MCF 10A (cell line): ENCODE measurements at places on chromosomes 5 and 9. TPM values are rescaled to one million over a fixed set of nuclear protein-coding genes. Genes with fewer than 3 reads are reported as not detected.

SPAG8 gene
- 0.37 and 1.1 TPM in 2 replicates for total RNA-seq

CDX1 gene
- total RNA-seq: not detected in 2 replicates

LCN15 gene
- not detected in 2 replicates for total RNA-seq

DNA sequence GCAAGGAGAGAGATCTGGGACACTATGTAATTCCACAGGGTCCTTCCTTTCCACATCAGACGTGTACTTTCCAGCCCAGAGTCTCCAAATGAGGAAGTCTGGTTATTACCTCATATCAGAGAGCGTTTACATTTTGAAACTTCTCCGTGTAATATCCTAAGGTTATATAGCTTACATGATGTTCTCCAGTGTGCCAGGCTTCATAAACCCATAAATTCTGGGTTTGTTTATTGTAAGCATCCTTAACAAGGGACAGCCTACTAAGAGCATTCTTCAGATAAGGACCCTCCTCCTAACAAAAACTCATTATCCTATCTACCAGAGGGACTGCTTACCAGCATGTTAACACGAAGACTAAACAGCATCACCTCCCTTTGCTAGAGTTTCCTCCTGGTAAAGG lies 17.9 kb downstream of the SRFBP1 start:
- no peak for DNase-seq
- peaks cover 23% of the 10 kb centered on the region for H3K4me1 ChIP-seq
- no peaks in the 10 kb centered on the region for H3K27me3 ChIP-seq
- H3K27ac ChIP-seq: no peak overlapping the region

- no peaks in the 10 kb centered on the region for H3K4me1 ChIP-seq
- H3K36me3 ChIP-seq: no peaks in the 10 kb centered on the region
- DNase-seq: no peak
- H3K27me3 ChIP-seq: no peaks in the 10 kb centered on the region
Measured at GRCh38 chr5:5968981-5969380, 409.4 kb downstream of the MED10 start.

- H3K4me1 ChIP-seq: peaks cover 17% of the 10 kb centered on the region
- H3K36me3 ChIP-seq: no peaks in the 10 kb centered on the region
- H3K27ac ChIP-seq: no peak overlapping the region
- H3K27me3 ChIP-seq: no peaks in the 10 kb centered on the region
- DNase-seq: no peak
- no peak overlapping the region for H3K4me3 ChIP-seq
Measured at GRCh38 chr9:15693701-15694100, 140.9 kb downstream of the CCDC171 start.

GRCh38 chr9:118271331-118271730 lies 567.1 kb downstream of the TLR4 start:
- H3K27me3 ChIP-seq: no peaks in the 10 kb centered on the region
- no peaks in the 10 kb centered on the region for H3K36me3 ChIP-seq
- no peaks in the 10 kb centered on the region for H3K4me1 ChIP-seq
- DNase-seq: no peak
- no peak overlapping the region for H3K4me3 ChIP-seq
- no peak overlapping the region for H3K27ac ChIP-seq

- no peak for DNase-seq
- peaks cover under 1% of the 10 kb centered on the region for H3K4me1 ChIP-seq
Measured at GRCh38 chr9:97447001-97447400, 35.1 kb downstream of the TDRD7 start.
